ENCODE measurements at places on chromosomes 12 and 14.
A peak's percentile ranks its signal among the peaks of the same experiment; 100 is the strongest.

DNA sequence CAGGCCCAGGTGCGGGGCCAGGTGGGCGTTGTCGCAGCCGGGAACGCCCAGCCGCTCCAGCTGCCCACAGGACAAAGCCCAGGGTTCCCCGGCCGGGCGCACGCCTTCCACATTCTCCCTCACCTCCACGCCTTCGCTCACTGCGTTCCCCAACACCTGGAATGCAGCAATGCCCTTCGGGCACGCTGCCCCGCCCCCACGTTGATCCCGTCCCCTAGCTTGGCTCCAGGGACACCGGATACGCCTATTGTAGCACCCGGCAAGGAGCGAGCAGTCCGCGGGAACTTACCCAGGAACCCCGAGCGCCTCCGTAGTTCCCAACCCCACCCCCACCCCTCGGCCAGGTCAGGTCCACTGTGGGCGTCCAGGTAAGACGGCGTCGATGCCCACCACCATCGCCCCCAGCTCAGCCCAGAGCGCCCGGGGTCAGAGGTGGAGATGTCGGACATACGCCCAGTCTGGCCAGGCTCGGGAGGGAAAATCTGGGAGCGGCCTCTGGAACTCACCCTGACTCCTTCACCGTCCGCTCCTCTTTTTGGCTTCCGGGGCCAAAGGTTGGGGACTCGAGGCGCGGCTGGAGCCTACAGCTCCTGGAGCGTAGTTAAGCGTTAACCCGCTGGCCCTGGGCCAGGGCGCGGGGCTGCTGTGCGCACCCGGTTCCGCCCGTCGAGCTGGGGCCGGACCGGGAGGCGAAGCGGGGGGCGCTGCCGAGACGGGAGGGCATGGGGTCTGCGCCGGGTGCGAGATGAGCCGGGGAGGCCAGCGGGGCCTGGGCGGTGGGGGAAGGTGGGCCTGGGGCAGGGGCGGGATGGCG lies 594 bp upstream of the CEP170B start:
- DNase-seq = no peak

- DNase-seq = no peak
Measured at GRCh38 chr12:38664661-38665269, 240.6 kb downstream of the CPNE8 start.

DNA sequence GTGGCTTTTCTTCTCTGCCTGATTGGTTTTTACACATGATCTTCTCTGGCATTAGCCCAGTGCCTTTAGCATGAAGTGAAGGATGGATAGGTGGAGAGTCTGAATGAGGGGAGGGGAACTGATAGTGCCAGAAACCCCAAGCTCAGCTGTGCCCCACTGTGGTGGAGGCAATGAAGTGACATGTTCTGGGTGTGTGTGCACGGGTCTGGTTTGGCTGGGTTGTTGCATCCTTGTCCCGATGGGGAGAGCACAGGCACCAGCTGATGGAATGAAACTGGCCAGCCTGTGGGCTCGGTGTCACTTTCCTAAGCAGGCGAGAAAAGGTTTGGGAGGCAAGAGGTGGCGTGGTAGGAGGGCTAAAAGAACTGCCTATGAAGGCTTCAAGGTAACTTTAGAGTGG lies 65.3 kb downstream of the CACNA1C start:
- no peak for DNase-seq

GRCh38 chr14:102194856-102195255 lies 55.2 kb downstream of the WDR20 start:
- DNase-seq = no peak

DNA sequence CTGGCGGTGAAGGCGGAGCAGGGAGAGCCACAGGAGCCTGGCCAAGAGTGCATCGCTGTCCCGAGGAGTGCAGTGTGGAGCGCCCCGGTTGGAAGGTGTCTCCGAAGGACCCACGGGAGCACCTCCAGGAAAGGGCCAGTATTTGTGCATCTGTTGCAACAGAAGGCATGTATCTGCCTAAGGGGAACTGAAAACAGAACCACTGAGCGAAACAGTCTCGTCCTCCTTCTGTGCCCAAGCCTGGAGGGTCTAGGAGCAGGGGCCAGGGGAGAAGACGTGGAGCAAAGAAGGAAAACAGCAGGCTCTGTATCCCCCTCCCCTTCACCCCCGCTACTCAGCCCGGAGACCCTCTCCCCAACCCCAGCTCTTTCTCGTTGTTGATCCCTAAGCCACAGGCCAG lies 5.3 kb upstream of the LRRC10 start:
- DNase-seq = no peak

- no peak for DNase-seq
Measured at GRCh38 chr12:28925719-28926376, 223.2 kb upstream of the FAR2 start.

DNA sequence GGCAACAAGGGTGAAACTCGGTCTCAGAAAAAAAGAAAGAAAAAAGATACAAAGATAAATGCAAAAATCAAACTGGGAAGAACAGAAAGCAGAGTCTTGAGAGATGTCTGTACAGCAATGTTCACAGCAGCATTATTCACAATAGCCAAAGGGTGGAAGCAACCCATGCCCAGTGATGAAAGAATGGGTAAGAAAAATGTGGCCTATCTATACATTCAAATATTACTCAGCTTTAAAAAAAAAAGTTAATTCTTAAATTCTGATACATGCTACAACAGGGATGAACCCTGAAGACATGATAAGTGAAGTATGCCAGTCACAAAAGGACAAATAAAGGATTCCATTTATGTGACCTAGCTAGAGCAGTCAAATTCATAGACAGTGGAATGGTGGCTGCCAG lies 33.7 kb downstream of the SPPL3 start:
- no peak for DNase-seq

- DNase-seq = no peak
Measured at GRCh38 chr14:90828642-90829487, 12.6 kb upstream of the TTC7B start.

DNA sequence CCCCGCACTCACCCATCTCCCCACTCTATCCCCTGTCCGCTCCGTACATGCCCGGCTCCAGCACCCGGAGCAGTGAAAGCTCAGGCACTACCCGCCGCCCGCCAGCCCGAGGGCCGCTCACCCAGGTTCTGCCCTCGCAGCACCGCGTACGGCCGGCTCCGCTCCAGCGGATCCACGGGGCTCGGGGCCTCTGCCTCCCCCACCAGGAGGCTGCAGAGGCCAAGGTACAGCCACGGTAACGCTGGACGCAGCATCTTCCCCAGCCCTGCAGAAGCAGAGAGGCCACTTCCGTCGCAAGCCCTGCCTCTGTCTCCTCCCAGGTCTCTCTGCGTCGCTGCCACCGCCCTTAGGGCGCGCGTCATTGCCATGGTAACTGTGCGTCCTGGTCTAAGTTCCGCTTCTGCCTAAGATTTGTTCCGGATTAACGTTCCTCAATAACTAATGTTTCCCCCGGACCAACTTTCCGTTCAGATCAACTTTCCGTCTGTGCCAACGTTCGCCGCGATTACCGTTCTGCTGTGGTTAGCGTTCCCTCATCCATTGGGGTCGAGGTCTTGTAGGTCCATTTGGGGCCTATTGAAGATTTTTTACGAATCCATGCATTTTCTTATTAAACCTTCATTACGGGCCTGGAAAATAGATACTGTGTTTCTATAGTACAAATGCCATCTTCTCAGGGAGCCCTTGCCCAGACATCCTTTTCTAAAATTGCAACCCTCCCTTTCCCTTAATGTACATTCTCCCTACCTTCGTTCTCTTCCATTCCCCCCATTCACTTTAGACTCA lies at the start of gene C12orf76:
TSS of gene C12orf76 (minus strand) at position 281 of the 786 bp plus-strand sequence. CDS start at position 254, 27 bp downstream.
- peak; percentile 63 for DNase-seq

- DNase-seq = no peak
Measured at GRCh38 chr12:83664650-83665049, 977.9 kb downstream of the TMTC2 start.

- DNase-seq = no peak
Measured at GRCh38 chr12:124248941-124249825, 45.7 kb upstream of the RFLNA start.

GRCh38 chr12:119235197-119235751 lies 56.5 kb downstream of the HSPB8 start:
- DNase-seq = no peak

DNA sequence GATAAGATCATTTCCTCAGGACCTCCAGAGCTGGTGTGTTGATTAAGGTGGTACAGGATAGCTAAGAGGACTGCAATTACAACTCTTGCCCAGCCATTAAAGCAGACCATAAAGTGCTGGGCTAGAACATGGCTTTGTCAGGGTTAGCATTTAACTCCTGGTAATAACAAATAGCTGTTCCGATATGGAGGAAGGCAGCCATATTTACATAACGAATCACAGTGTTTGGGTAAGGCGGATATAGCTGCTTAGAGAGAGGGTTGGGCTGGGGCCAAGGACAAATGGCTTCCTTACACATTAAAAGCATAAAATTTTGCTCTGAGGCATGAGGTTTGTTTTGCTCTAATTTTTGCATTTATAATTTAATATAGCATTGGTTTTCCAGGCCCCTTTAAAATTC lies 297.7 kb upstream of the DDHD1 start:
- no peak for DNase-seq

DNA sequence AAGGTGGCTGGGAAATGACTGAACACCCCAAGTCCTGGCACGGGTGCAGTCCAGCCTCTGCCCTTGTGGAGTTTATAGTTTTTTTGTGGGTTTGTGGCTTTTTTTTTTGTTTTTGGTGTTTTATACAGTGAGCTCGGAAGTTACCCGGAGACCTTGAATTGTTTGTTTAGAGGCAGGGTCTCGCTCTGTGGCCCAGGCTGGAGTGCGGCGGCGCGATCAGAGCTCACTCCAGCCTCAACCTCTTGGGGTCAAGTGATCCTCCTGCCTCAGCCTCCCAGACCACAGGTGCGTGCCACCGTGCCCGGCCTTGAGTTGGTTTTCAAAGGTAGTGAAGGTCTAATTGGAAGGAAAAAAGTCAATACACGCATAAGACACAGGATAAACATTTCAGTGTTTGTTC lies 879 bp upstream of the ANHX start:
- no peak for DNase-seq

DNA sequence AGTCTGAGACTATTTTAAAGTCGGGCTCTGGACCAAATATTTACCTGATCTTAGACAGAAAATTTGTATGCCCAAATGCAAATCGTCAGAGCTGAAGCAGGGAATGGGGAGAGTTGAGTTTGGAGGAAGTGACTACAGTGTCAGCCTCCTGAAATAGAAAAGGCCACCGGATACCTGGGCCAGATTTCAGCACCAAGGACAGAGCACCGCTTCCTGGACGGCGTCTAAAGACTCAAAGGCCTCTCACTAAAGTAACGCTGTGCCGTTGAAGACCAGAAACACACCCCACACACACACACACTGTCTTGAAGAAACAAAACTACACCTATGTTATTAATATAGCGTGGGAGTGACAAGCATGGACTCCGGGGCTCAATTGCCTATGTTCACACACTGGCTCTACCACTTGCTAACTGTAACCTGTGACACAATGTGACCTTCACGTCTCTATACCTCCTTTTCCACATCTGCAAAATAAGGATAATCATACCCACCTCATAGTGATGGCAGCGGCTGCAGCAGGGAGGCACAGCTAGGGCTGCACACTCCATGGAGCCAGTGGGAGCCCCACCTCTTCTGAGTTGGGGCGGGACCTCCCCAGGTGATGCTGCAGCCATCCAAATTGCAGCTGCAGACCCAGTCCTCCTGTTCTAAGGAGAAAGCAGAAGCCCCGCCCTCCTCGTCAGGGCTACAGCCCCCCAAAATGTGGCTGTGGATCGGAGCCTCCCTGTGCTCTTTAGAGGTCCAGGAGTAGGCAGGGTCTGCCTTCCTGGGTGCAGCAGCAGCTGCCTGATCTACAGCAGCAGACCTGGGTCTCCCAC lies 35.6 kb downstream of the KRT76 start:
- no peak for DNase-seq

GRCh38 chr14:99523704-99524055 lies 42.5 kb downstream of the CCNK start:
- DNase-seq = no peak

GRCh38 chr14:22588526-22589095 lies 413 bp downstream of the DAD1 start:
- no peak for DNase-seq

DNA sequence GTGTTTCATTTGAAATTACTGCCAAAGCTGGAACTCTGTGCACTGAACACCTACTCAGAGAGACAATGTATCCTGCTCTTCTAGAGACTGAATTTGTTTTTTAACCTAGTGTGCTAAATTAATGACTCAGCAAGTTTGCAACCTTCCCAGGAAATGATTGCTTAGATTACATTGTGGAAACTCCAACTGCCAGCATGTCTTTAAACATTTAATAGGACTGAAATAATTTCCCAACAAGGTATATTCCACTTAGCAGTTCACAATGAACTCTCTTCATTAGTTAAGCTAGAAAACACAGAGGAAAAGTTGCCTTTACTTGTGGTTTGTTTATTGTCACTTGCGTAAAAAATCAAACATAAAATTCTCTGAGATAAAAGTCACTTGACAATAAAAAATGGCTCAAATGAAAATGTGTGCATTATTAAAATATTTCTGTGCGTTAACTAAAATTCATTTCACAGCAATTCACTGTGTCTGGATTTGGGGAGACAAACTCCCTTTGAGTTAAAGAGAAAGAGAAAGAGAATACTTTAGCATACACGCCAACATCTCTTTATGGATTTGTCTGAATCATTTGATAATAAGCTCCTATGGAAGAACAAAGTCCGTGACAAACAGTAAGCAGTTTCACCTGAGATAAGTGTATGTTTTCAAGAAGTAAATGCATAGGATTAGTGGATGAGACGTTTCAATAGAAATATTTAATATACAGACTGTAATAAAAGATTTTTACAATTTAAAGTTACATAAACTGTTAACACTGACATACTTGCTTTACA lies 284.0 kb downstream of the PRKD1 start:
- no peak for DNase-seq

DNA sequence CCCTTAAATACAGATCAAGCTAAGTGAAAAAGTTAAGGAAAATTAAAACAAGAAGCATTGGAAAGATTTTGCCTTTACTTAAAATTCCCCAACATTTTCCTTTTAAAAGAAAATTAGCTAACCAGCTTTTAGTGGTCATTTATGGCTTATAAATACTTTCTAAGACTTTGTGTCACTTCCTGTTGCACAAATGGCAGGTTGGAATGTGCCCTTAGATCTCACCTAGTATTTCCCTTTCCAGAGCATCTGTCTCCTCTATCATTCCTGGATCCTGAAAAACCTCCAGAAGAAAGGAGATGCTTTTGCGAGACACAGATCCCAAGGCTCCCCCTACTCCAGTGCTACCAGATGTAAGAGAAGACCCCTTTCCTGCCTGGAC lies 58.3 kb downstream of the ARF6 start:
- no peak for DNase-seq

- no peak for DNase-seq
Measured at GRCh38 chr12:84843593-84844144, 68.9 kb downstream of the SLC6A15 start.

- peak; percentile 2 for DNase-seq
Measured at GRCh38 chr12:13661005-13661887, 320.2 kb downstream of the GRIN2B start.

All from cerebellar nuclear complex (tissue), 1 donor.